ENCODE measurements at places on chromosomes 1 and 21.

- no peak for DNase-seq
These were observed 71.9 kb downstream of the SCCPDH start for GRCh38 chr1:246795906-246796694.

DNA sequence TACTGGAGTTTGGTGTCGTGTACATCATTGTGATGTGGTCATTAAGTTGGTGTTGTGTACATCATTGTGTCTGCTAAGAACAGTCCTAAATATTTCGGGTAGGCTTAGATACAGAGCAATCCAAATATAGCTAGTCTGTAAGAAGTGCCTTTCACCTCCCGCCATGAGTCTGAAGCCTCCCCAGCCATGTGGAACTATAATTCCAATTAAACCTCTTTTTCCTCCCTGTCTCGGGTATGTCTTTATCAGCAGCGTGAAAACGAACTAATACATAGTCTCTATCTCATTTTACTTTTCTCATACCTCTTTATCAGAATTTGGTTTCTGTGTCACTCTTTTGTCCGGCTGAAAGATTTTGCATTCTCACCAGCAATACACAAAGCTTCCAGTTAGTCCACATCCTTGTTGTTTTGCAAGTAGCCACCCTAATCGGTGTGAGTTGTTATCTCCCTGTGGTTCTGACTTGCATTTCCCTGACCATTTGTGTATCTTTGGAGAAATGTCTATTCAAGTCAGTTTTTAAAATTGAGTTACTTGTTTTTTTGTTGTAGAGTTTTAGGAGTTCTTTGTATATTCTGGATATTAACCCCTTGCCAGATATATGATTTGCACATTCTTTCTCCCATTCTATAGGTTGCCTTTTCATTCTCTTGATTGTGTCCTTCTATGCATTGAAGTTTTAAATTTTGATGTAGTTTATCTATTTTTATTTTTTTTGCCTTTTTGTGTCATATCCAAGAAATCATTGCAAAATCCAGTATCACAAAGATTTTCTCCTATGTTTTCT is 56.5 kb downstream of the FNBP1L start:
- no peak for DNase-seq

DNA sequence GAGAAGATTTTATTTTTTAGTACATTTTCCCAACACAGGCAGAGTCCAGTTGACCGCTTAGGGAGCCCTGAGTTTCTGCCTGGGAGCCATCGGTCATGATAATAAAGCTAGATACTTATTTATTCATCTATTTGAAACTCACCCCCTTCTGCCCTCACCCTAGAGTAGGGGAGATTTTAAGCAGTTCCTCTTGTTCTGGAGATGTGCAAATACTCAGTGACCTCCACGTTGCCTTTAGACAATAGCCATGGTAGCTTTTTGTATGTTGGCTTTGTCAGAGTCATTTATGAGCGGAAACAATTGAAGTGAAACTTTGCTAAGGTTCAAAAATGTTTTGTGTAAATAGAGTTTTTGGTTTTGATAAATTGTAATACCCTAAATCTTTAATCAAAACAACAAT is 45.7 kb upstream of the PLPPR4 start:
- DNase-seq: no peak

GRCh38 chr1:107930292-107930691 is 34.7 kb downstream of the VAV3 start:
- no peak for DNase-seq

GRCh38 chr1:154329152-154329521 is 3.8 kb downstream of the ATP8B2 start:
- DNase-seq: no peak

- DNase-seq: no peak
These were observed 54.8 kb upstream of the KRTAP19-8 start for GRCh38 chr21:31092832-31093625.

DNA sequence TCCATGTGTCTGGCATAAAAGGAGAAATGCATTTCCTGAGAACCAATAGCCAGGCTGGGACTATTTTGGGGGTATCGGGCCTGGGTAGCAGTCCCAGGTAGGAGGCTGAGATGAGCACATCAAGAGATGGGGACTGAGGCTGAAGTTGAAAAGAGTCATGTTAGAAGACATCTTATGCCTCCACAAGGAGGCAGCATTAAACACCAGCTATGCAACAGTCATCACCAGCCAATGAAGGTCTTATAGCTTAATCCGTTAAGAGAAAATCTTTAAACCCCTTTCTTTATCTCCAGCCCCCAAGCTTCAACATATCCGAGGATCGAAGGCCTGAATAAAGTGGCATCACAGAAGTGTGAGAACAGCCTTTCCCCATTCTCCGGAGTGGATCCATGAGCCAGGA is 640.7 kb upstream of the PTBP2 start:
- no peak for DNase-seq

GRCh38 chr1:28147264-28148094 is 29.0 kb downstream of the PTAFR start:
- no peak for DNase-seq

DNA sequence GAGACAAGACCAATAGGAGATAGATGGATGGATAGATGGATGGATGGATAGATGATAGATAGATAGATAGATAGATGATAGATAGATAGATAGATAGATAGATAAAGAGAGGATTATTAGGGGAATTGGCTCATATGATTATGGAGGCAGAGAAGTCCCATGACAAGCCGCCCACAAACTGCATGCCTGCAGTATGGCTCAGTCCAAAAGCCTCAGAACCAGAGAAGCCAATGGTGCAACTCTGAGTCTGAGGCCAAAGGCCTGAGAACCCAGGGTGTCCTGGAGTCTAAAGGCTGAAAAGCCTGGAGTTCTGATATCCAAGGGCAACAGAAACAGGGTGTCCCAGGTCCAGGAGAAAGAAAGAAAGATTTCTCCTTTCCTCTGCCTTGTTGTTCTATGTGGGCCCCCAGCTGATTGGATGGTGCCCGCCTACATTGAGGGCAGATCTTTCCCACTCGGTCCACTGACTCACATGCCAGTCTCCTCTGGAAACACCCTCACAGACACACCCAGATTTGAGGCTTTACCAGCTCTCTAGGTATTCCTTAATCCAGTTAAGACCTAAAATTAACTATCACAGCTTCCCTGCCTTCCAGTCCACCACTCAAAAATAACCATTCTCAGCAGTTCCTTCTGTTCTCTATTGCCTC is 39.6 kb upstream of the IRF2BP2 start:
- DNase-seq: no peak

- peak; percentile 41 for DNase-seq
These were observed 3.3 kb upstream of the ZBTB18 start for GRCh38 chr1:244047621-244048255.

DNA sequence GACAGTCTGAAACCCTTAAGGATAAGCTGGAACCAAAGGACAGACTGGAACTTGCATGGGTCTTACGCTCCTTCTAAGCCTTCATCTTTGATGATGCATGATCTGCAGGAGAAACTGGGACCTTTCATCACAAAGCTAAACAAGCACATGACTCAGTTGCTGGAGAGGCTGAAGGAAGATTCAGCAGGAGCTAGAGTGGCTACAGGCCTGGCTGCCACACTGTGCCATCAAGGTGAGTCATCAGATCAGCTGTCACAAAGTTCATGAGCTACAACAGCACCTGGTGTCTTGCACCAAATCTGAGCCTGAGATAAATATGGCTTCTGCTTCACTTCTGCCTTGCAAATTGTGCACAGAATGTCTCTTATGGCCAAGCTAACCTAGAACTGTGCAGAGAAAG is 95.5 kb upstream of the MARK1 start:
- DNase-seq: no peak

GRCh38 chr21:33755354-33755753 is 113.1 kb downstream of the ITSN1 start:
- no peak for DNase-seq

DNA sequence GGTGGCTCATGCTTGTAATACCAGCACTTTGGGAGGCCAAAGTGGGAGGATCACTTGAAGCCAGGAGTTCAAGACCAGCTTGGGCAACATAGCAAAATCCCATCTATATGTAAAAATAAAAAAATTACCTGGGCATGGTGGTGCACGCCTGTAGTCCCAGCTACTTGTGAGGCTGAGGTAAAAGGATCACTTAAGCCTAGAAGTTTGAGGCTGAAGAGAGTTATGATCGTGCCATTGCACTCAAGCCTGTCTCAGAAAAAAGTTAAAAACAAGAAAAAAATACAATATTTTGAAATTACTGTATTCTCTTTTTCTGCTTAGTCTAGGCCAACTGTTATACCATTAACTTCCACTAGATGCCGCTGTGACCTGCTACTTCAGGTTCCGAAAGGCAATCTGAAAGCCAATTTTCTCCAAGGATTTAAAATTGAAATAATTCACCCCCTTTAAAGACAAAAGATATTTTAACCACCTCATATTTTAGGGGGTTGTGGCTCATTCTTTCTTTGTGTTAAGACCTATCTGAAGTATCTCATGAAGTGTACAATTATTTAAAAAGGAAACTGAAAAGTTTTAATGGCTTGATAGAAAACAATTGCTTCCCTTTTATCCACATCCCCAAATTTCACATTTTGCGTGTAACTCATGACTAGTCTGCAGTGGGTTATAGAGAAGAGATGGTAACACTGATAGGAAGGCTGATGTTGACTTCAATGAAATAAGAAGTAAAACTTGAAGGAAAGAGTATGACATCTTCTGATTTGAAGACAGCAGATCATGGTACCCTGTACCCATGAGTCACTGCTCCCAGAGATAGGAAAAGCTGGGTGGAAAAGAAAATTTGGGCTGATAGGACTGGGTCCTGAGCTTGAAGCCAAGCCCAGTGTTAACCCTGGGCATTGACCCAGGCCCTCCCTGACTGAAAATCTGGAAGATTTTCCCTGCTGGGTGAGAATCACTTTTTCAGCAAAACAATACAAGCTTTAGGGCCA is 24.4 kb upstream of the CLDN14 start:
- peak; percentile 21 for DNase-seq

DNA sequence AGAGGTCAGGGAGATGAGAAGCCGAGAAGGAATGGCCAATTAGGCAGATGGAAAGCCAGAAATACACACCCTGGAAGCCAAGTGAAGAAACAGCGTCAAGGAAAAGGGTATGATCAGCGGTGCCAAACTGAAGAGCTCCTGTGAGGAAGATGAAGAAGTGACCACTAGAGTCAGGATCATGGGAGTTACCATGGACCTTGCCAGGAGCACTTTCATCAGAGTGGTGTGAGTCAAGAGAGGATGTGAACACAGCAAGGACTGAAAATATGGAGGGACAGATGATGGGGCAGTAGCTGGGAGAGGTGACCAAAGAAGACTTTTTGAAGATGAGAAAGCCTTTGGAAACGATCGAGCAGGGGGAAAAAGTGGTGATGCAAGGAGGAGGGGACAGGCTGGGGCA is 50.4 kb downstream of the CD34 start:
- no peak for DNase-seq

GRCh38 chr1:76824106-76824505 is 43.2 kb upstream of the ST6GALNAC5 start:
- DNase-seq: no peak

DNA sequence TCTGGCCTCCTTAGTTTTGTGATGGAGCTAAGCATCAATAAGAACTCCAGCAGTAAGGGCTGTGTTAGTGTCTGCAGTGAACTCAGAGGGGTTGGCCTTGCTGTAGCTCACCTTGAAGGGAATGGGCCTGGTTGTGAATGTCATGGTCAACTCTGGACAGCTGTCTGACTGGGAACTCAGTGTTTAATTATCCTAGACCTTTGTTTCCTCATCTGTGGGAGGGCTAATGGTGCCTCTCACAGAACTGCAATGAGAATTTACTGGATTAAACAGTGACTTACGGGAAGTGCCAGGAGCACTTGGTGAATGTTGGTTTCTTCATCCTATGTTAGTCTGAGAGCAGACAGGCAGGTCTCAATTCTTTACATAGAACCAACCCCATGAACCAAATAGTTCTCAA is 23.7 kb downstream of the HMGCS2 start:
- DNase-seq: no peak

GRCh38 chr1:208731981-208732821 is 488.0 kb upstream of the PLXNA2 start:
- no peak for DNase-seq

GRCh38 chr1:87215592-87215991 is 113.1 kb upstream of the LMO4 start:
- no peak for DNase-seq

GRCh38 chr1:31848381-31848897 is 32.6 kb upstream of the SPOCD1 start:
- no peak for DNase-seq

DNA sequence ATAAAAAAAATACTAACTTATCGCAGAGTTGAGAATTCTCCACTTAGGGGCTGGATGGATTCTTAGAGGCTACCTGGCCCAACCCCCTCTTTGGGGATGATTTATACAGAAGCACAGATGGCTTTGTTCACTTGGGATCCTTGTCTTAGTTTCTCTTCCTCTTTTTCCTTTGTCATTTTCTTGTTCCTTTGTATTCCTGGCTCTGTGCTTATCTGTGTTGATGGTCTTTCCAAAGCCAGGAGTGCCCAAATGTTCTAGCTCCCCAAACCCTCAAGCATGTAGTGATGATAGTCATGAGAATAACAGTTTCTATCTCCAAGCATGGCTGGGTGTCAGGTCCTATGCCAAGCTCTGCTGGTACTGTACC is 27.4 kb downstream of the EPHB2 start:
- DNase-seq: no peak

DNA sequence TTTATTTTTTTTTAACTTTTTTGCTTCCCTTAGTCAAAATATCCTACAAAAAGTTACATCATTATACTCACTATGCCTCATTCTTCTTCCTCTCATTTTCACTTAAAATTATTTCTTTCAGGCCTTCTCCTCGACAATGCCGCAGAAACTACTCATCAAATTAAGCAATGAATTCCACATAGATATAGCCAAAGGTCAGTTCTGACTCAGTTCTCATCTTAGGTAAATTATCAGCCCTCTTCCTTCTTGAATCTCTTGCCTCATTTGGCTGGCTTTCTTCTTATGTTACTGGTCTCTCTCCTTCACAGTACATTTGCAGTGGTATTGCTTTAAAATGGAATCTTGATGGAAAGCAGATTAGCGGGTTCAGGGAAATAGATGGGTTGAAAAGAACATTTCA is 260.7 kb upstream of the BRINP3 start:
- DNase-seq: no peak

DNA sequence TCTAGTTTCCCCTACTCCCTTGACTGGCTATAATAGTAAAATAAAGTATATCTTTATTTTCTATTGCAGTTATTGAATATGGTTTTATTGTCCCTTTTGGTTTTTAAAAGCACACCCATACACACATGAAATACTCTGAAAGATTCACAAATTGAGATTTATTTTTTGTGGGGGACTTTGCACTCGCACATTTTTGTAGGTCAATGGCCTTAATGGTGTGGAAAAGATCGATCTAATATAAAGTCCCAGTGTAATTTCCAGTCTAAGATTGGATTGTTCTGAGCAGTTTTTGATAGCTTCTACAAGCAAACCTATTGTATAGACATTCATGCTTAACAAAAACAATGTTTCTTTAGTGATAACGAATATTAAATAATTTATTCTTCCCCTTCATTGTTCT is 59.5 kb upstream of the INSL5 start:
- no peak for DNase-seq

GRCh38 chr21:43012596-43012995 is 38.2 kb downstream of the PKNOX1 start:
- no peak for DNase-seq

- DNase-seq: no peak
These were observed 86.4 kb upstream of the CACYBP start for GRCh38 chr1:174913225-174913903.
